ENCODE measurements at places on chromosomes 6 and 20.

GRCh38 chr20:36628076-36628475, 17.9 kb downstream of the SLA2 start:
- no peak for DNase-seq

GRCh38 chr6:45415788-45416518, 38.2 kb upstream of the SUPT3H start:
- DNase-seq: no peak

DNA sequence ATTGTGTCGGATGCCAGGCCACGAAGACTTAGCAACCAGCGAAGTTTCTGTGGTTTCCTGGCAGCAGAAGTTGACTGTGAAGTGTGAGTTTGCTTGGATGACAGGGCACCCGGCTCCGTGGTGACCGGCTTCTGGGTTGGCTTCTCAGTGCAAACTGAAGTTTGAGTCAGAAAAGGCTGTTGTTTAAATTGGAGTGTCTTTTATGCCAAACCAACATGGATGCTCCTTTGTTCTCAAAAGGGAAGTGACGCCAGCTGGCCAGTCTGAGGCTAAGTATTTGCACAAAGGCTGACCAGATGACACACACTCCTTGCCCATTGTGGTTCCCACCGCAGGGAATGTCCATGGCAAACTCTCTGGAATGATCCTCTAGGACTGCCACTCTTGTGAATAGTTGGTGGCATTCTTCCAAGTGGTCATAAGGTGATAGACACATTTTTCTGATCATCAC, 164.8 kb upstream of the QKI start:
- no peak for DNase-seq

DNA sequence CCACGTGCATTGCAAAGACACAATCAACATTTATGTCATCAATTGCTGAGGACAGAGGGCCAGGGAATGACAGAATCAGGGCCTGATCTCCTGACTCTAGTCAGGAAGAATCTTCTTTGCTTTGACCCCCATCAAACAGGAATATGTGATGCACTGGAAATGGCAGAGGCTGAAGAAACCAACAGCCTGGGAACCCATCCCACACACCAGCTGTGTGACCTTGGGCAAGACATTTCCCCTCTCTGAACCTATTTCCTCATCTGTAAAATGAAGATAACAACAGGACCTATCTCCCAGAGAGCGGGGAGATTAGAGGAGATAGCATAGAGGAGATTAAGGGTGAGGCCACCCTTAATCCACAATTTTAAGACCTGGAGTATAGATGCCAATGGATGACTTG, 1.5 kb downstream of the HNF4A start:
- DNase-seq: no peak

DNA sequence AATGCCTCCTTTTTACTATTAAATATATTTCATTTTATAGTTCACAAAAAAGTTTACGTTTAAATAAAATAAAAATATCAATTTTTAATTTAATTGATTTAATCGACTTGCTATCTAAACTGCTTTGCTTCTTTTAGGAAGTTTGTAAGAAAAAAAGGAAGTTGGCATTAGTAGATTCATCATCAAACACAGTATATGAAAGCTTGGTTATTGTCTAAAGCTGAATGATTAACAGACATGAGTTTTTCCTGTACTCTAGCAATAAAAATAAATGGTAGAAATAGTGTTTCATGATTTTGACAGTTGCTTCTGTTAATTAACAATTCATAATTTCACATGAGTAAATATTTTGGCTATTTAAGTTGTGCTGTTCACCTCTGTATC, 1285.5 kb upstream of the GJE1 start:
- no peak for DNase-seq

DNA sequence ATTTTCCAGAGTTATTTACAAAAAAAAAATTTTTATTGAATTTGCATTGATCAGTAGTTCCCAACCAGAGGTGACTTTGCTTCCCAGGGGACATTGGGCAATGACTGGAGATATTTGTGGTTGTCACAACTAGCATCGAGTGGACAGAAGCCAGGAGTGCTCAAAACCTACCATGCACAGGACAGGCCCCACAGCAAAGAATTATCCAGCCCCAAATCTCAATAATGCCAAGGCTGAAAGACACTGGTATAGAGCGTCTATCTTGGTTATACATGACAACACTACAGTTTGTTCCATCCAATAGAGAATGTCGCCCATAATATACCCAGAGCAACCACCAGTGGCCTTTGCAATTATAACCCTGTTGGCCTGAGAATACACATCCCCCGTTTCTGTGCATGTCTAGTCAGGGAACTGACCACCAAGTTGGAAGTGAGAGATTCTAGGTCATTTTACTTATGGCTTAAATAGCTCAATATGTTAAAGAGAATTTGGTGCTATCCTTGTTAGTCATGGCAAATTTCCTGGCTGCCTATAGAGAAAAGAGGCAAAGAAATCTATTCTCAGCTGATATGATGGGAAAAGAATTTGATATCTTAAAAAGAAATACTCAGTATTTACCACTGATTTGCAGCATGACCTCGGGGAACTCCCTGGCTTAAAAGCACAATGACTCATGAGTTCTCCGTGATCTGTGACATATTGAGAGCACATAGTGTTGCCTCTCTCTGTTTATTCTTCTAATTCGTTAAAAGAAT, 76.0 kb upstream of the ADTRP start:
- DNase-seq: no peak

GRCh38 chr6:121759370-121759769, 323.9 kb downstream of the GJA1 start:
- no peak for DNase-seq

DNA sequence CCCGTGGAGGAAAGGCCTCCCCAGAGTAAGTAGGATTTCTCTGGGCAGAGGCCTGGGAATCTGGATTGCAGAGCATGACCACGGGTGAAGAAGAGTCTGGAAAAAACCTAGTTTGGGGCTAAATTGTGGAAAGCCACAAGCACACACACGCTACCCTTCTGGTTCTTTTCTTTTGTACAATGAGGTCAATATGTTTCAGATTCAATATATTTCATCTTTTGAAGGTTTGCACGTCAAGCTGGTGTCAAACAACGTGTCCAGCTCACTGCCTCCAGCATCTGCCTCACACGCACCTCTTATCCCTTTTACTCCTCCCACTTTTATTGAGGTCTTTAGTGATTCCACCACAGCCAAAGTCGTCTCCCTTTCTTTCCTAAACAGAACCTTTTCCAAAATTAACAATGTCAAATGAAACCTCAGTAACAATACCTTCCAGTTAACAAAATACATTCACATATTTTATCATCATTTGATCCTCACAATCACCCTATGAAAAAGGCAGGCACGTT, 773 bp upstream of the EPB41L2 start:
- no peak for DNase-seq

DNA sequence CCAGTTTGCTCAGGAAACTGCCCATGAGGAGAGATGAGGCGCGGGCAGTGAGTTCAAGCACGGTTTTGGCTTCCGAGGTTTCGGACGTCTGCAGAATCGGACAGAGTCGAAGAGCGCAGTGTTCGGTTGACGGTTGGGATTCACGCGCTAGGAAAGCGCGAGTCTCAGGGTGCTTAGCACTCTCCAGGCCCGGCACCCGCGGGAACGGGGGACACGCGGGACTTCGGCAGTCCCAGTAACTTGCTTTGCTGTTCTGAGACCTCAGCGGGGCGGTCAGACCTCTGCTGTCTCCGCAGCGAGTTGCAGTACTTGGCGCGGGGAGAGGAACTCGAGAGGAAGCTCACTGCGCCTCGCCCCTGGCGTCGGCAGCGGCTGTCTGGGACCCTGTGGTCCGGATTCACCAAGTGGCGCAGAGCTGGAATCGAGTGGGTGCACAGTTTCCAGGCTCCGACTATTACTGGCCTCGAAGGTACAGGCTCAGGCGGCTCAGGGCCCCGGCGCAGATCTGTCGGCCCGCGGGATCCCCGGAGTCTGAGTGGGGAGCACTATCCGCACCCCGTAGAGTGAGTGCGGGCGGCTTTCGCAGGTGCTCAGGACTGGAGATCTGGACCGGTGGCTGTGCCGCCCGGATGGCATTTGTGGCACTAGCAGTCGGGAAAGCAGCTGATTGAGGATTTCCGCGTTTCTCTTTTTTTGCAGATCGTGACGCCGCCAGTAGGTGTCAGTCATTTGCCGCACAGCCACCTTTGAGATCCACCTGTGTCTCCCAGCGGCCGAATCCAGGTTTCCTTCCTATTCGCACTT, at the start of gene POM121L2:
Gene POM121L2 (minus strand): TSS at position 128 of the 804 bp plus-strand sequence. CDS start 103 bp downstream, at position 25.
- DNase-seq: peak; percentile 74

- DNase-seq: no peak
These were observed 75.9 kb downstream of the ATG5 start for GRCh38 chr6:106249658-106250057.

DNA sequence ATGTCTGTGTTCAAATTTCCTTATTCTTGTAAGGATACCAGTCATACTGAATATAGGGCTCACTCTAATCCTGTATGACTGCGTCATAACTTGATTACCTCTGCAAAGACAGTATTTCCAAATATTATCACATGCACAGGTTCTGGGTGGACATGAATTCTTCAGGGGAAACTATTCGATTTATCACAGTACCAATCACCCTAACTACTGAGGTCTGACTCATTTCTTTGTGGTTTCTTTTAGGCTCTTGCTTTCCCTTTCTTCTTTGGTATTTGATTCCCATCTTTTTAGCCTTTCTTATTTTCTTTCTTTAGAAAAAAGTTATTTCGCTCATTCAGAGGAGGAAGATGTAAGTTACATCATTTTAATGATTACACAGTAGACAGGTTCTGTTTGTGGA, 40.3 kb upstream of the TBX18 start:
- DNase-seq: no peak

DNA sequence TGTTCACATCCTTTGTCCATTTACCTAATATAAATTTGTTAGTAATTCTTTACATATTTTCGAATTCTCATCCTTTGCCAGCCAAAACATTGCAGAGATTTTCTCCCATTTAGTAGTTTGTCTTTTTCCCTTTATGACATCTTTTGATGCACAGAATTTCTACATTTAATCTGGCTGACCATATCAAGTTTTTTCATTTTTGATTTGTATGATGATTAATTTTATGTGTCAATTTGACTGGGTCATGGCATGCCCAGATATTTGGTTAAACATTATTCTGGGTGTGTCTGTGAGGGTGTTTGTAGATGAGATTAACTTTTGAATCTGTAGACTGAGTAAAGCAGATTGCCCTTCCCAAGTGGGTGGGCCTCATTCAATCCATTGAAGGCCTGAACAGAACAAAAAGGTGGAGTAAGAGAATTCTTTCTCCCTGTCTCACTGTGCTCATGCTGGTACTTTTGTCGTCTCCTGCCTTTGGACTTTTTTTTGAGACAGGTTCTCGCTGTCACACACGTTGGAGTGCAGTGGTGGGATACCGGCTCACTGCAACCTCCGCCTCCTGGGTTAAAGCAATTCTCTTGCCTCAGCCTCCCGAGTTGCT, 72.1 kb upstream of the EPB41L1 start:
- no peak for DNase-seq

DNA sequence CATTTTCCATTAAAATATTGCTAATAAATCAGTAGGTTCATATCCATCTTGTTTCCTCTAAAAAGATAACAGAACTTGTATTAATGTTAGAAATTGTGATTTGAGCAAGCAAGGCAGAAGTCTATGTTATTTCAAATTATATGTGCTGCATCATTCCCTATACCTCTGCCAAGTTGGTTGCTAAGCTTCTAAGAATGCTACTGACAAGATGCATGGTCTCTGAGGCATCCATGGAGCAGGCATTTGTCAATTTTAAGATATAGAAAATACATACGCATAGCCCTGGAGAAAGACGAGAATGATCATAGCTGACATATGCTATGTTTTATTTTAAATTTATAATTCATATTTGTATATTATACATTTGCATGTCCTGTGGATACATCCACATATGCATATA, 168.3 kb upstream of the THEMIS start:
- DNase-seq: no peak

DNA sequence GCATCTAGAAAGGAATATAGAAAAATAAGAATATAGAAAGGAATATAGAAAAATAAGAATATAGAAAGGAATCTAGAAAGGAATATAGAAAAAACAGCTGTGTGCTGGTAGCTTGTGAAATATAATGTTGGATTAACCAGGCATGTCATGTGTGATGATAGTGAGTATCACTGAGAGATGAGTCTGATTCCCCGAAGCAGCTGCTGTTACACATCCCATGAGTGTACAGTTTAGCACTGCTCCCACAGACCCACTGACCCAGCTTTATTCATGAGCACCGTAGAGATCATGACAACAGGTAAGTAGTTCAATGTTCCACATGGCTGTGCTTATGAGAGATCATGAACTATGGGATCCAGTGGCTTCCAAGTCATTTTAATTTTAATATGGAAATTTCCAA, 64.8 kb downstream of the SLC22A3 start:
- DNase-seq: no peak

DNA sequence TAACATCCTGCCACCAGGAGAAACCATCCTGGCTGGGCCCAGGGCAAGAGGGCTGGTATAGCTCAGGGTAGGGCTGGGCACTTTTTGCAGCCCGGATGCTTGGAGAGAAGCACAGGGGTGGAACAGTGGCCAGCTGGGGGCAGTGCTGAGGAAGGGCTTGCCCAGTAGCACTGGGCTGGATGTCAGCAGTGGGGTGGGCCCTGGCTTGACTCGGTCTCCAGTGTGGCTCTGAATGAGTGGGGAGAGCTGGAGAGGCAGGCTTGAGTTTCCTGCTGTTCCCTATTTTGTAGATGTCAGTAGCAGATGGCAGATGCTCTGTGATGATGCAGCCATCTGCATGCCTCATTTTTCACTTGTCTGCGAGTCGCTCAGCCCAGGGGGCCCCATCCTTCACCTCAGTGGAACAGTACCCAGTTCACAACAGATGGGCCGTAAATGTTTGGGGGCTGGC, 56.3 kb upstream of the TULP1 start:
- peak; percentile 21 for DNase-seq
